ENCODE measurements at places on chromosomes 7 and 10. TPM values are rescaled to one million over a fixed set of nuclear protein-coding genes. Genes with fewer than 3 reads are reported as not detected.

GRCh38 chr10:52213321-52213752 is 100.7 kb upstream of the DKK1 start:
- DNase-seq: no peak

- DNase-seq: no peak
Observed at GRCh38 chr7:28575241-28575643, 162.9 kb downstream of the CREB5 start.

DNA sequence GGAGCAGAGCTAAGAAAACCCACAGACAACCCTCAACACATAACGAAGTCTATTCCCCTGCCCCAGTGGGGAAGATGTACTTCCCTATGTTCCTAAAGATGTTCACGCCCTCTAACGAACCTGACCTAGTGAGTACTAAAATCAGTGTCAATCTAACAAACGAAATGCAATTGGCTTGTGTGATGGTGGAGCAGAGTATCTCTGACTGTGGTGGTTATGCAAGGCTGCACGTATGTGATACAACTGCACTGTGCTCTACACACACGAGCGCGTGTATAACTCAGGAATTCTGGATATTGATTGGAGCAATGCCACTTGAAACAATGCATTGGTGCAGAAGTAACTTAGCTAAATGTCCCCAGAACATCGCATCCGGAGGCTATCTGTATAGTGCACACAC is 1.3 kb downstream of the ANKRD16 start:
- no peak for DNase-seq

- no peak for DNase-seq
Observed at GRCh38 chr10:52597189-52597863, 175.3 kb downstream of the MBL2 start.

DNA sequence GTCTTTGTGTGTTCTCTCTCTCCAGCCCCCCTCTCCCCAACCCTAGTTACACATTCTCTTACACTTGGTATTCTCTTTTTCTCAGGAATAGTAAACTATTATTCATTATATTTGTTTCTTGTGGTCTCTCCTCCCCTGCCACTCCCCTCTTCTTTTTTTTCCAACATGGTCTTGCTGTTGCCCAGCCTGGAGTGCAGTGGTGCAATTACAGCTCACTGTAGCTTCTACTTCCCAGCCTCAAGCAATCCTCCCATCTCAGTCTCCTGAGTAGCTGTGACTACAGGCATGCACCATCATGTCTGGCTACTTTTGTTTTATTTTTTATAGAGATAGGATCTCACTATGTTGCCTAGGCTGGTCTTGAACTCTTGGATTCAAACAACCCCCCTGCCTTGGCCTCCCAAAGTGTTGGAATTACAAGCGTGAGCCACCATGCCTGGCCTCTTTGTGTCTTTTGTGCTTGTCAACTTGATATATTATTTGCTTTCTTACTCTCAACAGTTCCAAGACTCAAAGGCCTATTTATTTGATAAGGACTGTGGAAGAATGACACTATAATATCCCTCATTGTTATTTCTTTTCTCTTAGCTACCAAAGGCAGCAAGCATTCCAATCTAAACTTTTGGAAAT is 66.9 kb downstream of the MLLT10 start:
- DNase-seq: no peak

The TRIM73 gene
- 3.3 TPM for total RNA-seq

The WEE2 gene
- total RNA-seq: not detected

The OR2A5 gene
- not detected for total RNA-seq

The BRAT1 gene
- 38.0 TPM for total RNA-seq

The DGKB gene
- total RNA-seq: 0.90 TPM

The SRRM3 gene
- 2.1 TPM for total RNA-seq
